ENCODE measurements at places on chromosomes 6 and 20. TPM values are rescaled to one million over a fixed set of nuclear protein-coding genes. Genes with fewer than 3 reads are reported as not detected.

- DNase-seq = no peak
These were observed 23.5 kb downstream of the NOL7 start for GRCh38 chr6:13638626-13639025.

DNA sequence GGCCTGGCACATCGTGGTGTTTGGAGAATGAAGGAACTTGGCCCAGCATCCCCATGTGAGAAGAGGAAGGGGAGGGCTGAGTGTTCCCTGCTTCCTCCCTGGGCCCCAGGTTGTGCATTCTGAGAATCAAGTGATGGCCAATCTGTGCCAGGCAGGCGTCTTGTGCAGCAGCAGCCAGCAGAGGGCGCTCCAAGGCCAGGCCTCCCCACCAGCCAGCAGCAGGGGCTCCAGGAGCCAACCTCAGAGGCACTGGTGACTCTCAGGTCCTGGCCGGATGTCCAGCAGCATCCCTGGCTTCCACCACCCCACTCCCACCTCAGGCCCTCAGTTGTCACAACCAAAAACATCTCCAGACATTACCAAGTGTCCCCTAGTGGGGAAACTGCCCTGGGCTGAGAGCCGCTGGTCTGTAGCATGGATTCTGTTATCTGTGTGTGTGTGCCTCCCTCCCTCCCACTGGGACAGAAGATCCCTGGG, 192.0 kb downstream of the PREX1 start:
- DNase-seq = peak; percentile 69

- no peak for DNase-seq
These were observed 41.2 kb downstream of the ZC3H12D start for GRCh38 chr6:149443411-149444181.

DNA sequence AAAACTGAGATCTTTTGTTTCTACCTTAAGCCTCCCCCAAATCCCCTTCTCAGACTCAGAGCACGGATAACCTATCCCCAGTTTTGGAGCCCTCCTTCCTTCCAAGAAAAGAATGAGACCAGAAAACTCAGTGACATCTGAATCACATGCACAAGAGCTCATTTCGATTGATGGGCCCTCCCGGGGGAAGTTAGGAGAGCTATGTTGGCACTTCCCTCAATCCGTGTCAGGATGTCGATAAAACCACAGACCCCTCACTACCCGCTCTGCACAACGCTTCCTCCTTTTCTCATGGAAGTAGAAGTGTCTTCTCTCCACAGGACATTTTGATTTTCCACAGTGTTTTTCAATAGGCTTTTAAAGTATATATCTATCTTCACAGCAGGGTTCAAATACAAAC, 332.4 kb downstream of the HACE1 start:
- no peak for DNase-seq

DNA sequence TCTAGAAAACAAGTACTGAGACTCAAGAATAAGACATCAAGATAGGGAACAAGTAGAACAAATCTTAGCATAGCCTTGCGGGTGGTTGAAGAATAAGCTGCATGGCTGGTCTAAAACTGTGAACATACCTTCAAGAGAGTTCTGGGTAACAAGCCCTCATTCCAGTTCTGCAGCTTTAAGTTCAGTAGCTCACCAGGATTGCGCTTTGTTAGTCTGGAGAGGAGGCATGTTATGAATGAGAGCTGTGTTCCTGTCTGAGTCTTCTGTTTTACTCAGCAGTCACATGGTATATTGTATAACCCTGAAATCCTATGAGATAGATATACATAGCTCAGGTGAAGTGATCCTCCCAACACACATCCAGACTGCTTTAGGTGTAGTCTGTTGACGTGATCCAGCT, 406.6 kb upstream of the IRAK1BP1 start:
- DNase-seq = no peak

DNA sequence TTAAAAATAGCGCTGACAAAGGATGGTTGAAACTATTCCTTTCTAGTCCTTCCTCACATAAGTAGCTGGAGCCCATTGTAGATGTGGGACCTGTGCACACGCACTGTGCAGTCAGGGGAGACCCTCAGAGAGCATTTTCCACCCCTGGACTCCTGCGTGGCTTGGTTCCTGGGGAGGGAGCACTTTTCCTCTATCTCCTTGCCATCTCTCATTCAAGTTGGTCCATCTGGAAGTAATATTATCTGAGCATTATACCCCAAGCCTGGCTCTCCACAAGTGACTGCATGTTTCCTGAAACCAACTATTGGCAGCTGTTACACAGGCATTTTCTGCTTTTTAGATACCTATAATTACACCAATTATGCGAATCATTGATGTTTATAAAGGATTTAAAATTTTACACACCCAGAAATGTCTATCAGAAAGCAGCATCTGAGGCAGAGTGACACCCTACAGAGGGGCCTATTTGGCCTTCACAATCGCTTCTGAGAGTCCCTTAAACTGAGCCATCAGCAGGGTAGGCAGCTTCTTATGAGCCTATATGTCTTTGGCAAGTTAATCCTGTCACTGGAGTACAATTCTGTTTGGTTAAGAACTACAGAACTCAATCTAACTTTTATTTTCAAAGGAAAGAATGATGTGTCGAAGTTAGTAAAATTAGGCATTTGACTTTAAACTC, 18.7 kb downstream of the SOX4 start:
- no peak for DNase-seq

GRCh38 chr6:113854531-113855499, 2.3 kb upstream of the MARCKS start:
- DNase-seq = peak; percentile 80

DNA sequence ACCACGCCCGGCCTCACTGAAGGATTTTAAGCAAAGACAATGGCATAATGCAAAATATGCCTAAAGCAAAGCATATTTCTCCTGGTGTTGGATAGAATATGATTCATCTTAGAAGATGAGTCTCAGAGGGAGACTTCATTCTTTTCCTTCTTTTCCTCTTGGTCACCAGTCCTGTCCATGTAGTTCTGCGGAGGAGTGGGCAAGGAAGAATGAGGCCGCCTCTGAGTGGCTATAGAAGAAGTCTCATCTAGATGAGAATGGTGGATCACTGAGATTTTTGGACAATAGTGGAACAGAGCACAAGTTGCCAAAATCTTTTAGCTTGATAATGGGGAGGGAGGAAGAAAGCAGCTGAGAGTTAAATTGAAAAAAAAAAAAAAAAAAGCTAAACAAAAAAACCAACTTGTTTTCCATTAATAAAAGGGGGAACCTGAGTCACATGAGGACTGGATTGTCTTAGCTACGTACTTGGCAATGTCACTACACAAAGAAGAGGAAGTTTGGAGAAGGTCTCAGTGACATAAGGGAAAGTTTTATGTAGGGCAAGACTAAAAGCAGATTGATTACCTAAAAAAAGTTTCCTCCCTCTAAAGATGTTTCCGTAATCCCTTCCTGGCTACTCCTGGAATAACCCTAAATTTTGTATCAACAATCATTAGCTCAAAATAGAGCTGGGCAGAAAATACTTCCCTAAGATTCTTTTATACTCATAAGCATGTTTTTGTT, 6.0 kb downstream of the CD83 start:
- peak; percentile 67 for DNase-seq

DNA sequence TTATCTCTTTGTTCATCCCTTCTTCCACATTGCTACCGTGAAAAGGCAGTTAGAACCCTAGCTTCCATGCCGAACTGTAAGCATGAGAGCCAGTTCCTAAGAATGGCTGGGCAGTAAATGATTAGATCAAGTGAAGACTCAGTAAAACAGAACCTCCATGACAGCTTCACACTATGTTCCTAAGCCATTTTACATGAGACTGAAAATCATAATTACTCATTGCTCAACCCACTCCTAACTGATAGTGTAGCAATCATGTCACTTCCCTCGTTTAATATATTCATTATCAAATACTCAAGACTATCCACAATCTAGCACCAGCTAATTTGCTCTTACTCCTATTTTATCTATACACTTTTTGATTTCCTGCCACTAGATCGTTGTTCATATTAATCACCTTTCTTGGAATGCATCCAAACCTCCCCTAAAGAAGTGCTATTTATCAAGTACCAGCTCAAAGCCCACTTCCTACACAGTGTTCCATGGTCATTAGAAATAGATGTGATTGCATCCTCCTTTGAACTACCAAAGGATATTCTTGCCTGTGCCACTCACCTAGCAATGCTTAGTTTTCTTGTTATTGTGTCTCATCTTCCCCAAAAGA, 6.0 kb downstream of the TMEM30A start:
- peak; percentile 22 for DNase-seq

DNA sequence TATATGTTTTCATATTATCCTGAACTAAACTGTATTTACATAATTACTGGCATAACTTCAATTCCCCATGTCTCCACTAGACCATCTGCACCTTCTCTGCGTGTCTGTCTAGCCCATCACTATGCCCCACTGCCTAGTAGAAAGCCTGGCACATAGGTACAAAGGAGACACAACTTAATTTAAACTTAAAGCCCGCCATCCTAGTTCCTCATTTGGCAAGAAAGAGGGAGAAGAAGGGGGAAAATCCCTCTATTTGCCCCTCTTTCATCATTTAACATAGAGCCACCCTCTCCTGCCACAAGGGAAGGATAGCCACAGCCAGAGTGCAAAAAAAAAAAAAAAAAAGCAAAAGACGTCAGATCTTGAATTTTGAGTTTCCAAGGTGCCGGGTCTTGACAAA, 1.8 kb downstream of the PKIG start:
- no peak for DNase-seq

The AARS2 gene
- 14.4 TPM for total RNA-seq

The CLPSL2 gene
- not detected for total RNA-seq

The SPTLC3 gene
- 1.1 TPM for total RNA-seq

The SNAI1 gene
- total RNA-seq = 7.6 TPM

The TRIM38 gene
- 5.9 TPM for total RNA-seq

DNA sequence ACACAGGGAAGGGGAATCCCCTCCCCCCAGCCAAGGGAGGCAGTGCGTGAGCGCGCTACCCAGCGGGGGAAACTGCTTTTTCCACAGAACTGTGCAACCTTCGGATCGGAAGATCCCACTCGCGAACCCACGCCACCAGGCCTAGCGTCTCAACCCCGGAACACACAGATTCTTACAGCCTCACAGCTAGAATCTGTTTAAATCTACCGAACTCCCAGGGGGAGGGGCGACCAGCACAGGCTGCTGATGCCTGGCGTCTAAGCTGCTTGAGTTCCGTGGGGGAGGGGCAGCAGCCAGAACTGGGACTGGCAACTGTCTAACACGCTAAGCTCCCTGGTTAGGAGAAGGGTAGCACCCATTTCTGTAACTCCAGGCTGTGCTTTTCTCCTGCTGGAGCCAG, 217.3 kb upstream of the TENT5A start:
- no peak for DNase-seq

- DNase-seq = no peak
These were observed 86.1 kb downstream of the FOXC1 start for GRCh38 chr6:1695546-1696462.

- no peak for DNase-seq
These were observed 20.9 kb downstream of the TAGAP start for GRCh38 chr6:159023893-159024292.

GRCh38 chr6:80689716-80690395, 583.4 kb downstream of the BCKDHB start:
- no peak for DNase-seq

- DNase-seq = peak; percentile 77
These were observed 60.2 kb downstream of the GCLC start for GRCh38 chr6:53484476-53485280.

The KCNK15 gene
- 11.1 TPM for total RNA-seq

- DNase-seq = no peak
These were observed 1.7 kb upstream of the WFDC2 start for GRCh38 chr20:45467861-45468260.

GRCh38 chr6:157541618-157542413, 160.8 kb downstream of the ZDHHC14 start:
- no peak for DNase-seq

The ALDH8A1 gene
- total RNA-seq = not detected

DNA sequence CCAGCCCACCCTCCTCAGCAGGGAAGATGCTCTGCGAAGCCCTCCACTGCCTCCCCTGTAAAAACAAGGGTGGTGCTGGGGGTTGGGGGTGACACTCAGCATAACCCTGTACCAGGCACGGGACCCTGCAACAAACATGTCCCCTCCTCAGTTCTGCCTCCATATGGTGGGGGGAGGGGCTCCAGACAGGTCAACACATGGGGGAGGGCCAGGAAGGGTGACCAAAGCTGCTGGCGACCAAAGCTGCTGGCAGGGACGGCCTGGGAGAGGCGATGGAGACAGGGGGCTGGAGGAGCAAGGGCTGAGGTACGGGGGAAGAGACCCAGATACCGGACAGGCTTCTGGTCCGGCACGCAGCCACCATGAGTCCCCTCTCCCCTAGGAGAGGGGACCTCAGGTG, 123.2 kb downstream of the TAF4 start:
- DNase-seq = no peak

- DNase-seq = peak; percentile 90
These were observed 86.9 kb downstream of the SOBP start for GRCh38 chr6:107576852-107577251.

GRCh38 chr6:93021235-93021915, 398.0 kb downstream of the EPHA7 start:
- no peak for DNase-seq

DNA sequence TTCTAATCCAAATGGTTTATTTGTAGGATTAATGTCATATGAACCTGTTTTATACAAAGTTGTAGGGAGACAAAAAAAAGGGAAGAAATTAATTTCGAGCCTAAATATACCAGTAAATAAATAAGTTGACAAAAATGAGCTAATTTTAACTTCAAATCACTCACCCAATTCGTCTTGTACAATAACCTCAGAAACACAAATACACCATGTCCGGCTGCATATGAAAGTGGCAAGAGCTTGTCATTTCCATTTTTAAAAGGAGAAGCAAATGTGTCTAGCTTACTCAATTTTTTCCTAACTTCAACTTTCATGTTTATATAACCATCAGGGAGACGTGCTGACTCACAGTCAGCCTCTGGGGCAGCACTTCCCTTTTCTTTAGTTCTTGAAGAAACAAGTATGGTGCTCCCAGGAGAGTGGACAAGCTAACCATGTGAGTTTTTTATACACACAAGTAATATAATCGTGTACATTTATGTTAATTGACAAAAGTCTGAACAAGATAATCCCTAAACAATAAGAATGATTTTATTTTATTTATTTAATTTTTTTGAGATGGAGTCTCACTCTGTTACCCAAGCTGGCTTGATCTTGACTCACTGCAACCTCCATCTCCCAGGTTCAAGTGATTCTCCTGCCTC, 55.5 kb upstream of the SGK1 start:
- peak; percentile 87 for DNase-seq

The ZNF341 gene
- 2.3 TPM for total RNA-seq

The TMEM170B gene
- total RNA-seq = 0.54 TPM

DNA sequence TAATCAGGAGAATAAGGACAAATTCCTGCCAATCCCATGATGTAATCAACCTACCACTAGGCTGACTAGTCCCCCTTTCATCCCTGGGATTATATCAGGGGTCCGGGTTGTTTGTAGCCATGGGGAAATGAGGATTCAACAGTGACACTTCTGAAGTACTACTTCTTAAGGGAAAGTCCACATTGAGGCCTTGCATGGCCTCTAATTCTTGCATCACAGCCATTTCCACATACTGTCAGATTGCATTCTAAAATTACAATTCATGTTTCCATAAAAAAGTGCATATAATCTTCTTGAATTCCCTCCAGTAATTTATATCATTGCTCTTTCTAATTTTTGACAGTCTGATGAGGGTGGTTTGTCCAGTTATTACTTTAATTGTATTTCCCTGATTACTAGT, 184.2 kb downstream of the PHF3 start:
- DNase-seq = no peak

The PLCB4 gene
- 9.5 TPM for total RNA-seq

The TNFRSF21 gene
- 2.9 TPM for total RNA-seq

All from GM23248 (cell line).